NCI-H187 treated with DMSO at 0.1 percent for 48 hours (cell line): ENCODE measurements at places on chromosomes 3 and 15.

DNA sequence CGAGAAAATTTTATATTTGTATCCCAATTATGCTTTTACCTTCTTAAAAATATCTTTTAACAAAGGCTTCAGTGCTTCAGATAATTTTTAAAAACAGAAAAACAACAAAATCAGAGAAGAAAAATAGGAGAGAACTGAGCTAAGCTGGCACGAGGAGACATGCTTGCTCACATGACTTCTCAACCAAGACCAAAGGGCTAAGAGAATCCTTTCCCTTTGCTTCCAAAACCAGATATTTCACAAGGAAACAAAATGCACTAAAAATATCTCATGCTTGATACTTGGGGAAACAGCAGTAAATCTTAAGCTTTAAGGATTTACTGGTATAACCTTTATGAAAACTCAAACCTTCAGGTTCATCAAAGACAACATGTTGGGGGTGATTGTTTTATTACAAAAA, 58.4 kb downstream of the CAPN7 start:
- DNase-seq = no peak

DNA sequence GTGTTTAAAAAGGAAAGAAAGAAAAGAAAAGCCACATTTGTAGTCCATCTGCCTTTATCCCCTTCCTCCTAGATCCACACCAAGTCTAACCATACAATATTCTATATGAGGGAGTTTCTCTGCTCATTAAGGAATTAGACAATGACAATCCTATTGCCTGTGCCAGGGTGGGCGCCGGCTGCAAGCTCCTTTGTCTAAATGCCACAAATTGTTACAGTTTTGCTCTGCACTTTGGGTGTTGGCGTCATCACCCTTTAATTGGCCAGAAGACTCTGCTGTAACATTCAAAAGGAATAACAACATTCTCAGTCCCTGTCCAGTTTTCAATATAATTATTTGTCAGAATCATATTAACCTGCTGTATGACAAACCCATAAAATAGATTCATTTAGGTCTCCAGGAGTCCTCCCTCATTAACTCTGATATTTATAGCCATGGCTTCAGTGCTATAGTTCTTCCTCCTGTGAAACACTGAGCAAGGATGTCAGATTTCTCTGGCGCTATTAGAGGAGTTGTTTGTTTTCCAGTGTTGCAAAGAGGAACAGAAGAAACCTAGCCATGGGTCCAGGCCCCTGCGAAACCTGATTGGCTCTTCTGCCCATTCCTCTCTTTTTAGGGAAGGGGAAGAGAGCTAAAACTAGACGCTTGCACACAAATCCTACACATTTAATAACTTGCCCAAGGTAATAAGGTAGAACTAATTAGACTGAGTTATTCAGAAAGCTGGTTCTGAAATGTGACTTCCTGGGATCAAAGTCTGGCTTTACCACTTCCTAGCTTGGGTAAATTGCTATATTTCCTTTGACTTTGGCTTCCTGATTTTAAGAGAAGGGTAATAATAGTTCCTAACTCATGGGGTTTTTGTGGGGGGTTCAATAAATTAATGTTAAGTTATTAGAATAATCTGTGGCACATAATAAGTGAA, 112.4 kb downstream of the CD47 start:
- no peak for DNase-seq

- DNase-seq = no peak
Observed at GRCh38 chr15:51642696-51643095, 20.1 kb upstream of the DMXL2 start.

- DNase-seq = no peak
Observed at GRCh38 chr3:64992530-64993285, 304.9 kb upstream of the ADAMTS9 start.

DNA sequence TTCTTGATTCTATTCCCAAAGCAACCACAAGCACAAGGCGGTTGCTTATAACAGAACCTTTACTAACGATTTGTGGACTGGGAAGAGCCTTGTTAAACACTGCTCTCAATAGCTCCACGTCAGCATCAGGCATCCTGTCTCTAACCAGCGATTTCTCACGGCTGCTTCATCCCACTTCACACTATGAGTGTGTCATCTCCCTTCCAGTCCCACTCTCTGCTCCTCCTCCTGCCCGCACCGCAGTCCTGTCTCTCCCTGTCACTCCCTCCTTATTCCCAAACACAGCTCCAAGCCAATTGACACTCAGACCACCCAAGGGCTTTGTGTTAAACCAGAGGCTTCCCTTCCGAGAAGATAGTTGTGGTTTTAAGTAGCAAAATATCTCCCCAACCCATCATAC, 94.8 kb downstream of the ABHD5 start:
- no peak for DNase-seq

- DNase-seq = no peak
Observed at GRCh38 chr3:155704061-155704460, 40.8 kb downstream of the PLCH1 start.
